ENCODE measurements at places on chromosomes 7 and 10. TPM values are rescaled to one million over a fixed set of nuclear protein-coding genes. Genes with fewer than 3 reads are reported as not detected.

Gene THNSL1
- 0.96 TPM for polyA plus RNA-seq

Gene INMT
- 2.4 TPM for polyA plus RNA-seq

Gene PTPRZ1
- 13.3 TPM for polyA plus RNA-seq

Gene IL2RA
- 0.18 TPM for polyA plus RNA-seq

Gene RNF32
- polyA plus RNA-seq: 0.38 TPM

Gene GUSB
- 24.1 TPM for polyA plus RNA-seq

Gene PHKG1
- 1.1 TPM for polyA plus RNA-seq

Gene RAMP3
- polyA plus RNA-seq: 12.1 TPM

Gene TAS2R3
- 0.10 TPM for polyA plus RNA-seq

Gene GIMAP1
- 1.2 TPM for polyA plus RNA-seq

Gene OR2A42
- 0.02 TPM for polyA plus RNA-seq

Gene SGCE
- 2.2 TPM for polyA plus RNA-seq

Gene FOXL3
- polyA plus RNA-seq: not detected

Gene RBP3
- polyA plus RNA-seq: not detected

Gene DDX50
- polyA plus RNA-seq: 20.4 TPM

Gene AKR1E2
- 1.1 TPM for polyA plus RNA-seq

Gene MSMB
- 0.59 TPM for polyA plus RNA-seq

Gene ERV3-1
- polyA plus RNA-seq: 10.9 TPM

Gene RTKN2
- 7.3 TPM for polyA plus RNA-seq

Gene MEPCE
- 21.8 TPM for polyA plus RNA-seq
